ENCODE measurements at places on chromosomes 2 and 18.

DNA sequence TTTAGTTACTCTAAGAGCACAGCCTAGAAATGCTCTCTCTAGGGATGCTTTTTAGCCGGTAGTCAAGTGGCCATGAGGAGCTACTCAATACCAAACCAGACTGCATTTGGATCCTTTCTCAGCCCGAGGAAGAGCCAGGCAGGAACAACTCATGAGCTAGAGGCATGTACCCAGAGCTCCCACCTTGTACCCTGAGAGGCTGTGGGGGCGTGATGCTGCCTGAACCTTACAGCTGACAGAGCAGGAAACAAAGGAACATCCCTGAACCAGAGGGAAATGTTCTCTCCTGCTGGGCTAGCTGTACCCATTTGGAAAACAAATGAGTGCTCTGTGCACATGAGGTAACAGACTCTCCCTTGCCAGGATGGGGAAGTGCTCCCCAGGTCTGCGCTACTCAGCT is 131.6 kb downstream of the OSR1 start:
- DNase-seq, result no peak

- no peak for DNase-seq
Observed at GRCh38 chr2:101401906-101402305, 14.6 kb upstream of the CREG2 start.

DNA sequence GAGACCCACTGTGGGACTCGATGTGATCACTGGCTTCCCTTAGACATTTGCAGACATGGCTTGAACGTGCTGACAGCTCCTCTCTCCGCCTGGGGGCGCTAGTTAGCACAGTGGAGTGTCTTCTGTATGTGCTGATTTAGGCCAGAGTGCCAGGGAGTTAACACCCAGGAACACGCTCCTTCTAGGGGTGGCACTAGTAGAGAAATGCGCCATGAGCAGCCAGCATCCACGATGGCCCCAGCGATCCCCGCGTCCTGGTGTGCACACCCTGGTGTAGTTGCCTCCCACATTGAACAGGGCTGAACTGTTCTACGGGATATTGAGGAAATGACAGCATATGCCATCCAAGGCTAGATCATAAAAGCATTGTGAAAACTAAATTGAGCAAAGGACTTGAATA is 11.4 kb upstream of the NMUR1 start:
- no peak for DNase-seq

DNA sequence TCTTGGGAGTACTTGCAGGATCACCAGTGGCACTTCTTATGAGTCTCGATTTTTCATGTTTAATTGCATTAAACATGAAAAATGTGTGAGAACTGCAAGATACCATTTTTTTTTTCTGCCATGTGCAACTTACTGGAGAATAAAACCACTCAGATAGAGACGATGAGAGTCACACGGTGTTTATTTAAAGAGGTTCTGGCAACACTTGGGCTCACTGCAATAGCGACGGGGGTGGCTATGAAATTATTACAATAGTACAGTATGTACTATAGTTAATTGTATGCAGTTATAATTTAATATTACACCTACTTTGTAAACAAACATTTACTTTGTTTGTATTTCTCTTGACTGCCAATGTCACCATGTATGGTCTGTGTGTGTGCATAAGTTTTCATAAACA is 479.8 kb downstream of the NUP35 start:
- no peak for DNase-seq

DNA sequence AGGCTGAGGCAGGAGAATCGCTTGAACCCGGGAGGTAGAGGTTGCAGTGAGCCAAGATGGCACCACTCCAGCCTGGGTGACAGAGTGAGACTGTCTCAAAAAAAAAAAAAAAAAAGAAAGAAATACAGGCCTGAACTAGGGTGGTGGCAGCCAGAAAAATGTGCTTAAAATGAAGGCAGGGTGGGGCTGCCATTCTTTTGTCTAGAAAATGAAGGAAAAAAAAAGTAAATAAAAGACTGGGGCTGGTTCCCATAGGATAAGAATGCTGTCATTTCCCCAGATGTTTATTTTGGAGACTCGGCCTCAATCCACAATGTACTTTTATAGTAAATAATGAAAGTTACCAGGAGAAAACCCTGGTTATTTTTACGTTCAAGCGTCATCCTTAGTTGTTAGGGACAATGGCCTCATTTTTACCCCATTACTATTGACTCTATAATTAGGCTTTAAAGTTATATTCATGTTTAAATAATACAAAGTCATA is 58.9 kb downstream of the ATP8B1 start:
- DNase-seq, result no peak

DNA sequence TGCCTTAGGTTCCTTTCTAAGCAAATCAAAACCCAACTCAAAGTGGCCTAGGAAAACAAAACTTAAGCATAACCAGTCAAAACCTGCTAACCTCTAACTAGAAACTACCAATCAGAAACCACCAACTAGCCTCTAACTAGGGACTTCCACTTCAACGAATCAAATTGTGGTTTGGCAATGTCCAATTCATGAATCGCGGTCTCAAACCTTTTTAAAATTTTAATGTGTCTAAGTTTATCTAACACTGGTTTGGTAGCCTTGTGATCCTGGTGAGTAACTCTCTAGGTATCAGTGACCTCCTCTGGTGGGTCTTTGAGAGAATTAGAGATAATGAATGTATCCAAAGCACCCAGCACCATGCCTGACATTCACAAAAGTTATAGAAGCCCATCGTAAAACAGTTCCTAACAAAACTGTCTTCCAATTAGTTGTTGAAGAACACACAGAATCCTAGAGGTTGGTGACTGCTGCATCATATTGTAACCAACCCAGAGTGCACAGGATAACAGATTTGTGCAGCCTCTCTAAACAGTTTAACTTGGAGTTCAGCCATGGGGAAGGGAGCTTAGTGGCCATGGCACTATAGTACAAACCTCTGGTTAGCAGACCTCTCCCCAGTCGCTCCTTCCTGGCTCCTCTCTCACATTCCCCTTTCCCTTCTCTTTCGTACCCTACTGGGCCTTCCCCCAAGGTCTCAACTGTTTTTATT is 45.2 kb upstream of the B3GNT2 start:
- no peak for DNase-seq

GRCh38 chr2:74550231-74550630 is 3.5 kb downstream of the LOXL3 start:
- no peak for DNase-seq

- DNase-seq, result no peak
Observed at GRCh38 chr2:85531589-85531988, 7.4 kb upstream of the MAT2A start.

GRCh38 chr2:20544153-20544747 is 97.4 kb downstream of the RHOB start:
- DNase-seq, result no peak

- DNase-seq, result no peak
Observed at GRCh38 chr2:43269706-43270105, 43.3 kb upstream of the ZFP36L2 start.

- DNase-seq, result no peak
Observed at GRCh38 chr18:10421859-10422258, 32.6 kb upstream of the APCDD1 start.

GRCh38 chr2:207766697-207767460 is 2.8 kb downstream of the FZD5 start:
- DNase-seq, result no peak

DNA sequence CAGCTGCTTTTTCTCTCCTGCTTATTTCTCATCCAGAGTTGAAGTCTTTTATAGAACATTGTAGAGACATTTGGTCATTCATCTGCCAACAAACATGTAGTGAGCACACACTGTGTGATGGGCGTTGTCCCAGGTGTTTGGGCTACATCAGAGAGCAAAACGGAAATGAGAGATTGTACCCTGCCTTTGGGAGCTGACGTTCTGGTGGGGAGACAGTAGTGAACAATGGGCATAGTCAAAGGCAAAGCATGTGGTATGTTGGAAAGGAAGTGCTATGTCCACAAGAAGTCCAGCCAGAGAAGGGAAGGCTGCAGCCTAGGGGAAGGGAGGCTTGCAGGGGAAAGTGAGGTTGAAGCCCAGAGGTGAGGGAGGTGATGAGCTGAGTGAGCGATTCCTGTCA is 78.1 kb downstream of the PIEZO2 start:
- no peak for DNase-seq

DNA sequence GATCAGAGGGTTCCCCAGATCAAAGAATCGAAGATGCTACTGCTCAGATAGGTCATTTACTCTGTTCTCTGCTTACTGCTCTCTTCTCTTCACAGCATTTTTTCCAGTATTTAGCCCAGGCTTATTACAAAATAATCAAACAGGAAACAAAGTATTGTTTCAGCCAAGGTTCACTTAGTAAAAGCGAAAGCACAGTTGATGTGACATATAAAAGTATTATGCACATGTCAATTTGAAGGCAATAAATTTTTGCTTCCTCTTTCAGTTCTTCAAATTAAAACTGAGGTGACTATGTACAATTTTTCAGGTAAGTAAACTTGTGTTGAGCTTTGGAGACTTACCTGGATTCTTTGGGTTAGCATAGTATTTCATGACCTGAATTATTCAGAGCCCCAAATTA is 262.8 kb upstream of the CHST9 start:
- no peak for DNase-seq

GRCh38 chr18:35635170-35635569 is 53.6 kb downstream of the GALNT1 start:
- DNase-seq, result no peak

DNA sequence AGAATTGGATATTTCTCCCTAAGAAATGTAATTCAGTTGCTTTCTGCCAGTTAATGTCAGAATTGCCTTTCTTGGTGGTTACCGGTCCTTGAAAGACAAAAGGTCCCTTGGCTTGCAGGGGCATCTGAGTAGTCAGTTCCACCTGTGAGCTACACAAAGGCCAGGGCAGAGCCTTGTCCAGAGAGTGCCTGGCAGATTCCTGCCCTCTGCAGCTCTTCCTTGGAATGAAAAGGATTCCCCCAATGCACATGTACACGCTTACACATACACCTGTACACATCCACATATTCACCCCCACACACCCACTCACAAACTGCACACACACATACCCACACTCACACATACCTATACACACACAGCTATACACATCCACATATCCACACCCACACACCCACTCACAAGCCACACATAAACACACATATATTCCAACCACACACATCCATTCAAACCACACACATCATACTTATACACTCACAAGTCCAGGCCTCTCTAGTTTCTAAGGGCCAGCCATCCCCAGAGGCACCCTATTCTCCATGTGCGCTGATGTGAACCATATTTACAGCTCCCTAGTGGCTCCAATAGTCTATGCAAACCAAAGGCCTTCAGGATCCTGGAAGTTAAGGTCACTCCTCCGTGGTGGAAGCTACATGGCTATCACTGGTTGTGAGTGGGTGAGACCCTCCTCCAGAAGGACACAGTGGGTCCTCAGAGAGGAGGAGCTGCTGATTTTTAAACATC is 9.6 kb downstream of the CYRIA start:
- DNase-seq, result no peak

DNA sequence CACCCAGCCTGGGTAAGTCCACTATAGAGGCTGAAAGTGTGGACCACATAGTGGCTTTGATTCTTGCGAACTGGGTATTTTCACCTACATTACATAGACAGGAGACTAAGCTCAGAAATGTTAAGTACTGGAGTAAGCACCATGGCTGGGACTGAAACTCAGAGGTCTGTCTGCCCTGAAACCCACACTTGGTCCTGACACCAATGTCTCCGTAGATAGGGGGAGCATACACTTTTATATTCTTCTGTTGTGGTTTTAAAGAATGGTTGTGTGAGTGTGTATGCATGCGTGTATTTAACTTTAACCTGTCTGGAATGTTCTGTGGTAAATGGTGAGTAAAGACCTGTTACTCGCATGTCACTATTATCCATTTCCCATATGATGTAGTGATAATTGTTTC is 10.3 kb upstream of the NPPC start:
- DNase-seq, result peak; percentile 4

DNA sequence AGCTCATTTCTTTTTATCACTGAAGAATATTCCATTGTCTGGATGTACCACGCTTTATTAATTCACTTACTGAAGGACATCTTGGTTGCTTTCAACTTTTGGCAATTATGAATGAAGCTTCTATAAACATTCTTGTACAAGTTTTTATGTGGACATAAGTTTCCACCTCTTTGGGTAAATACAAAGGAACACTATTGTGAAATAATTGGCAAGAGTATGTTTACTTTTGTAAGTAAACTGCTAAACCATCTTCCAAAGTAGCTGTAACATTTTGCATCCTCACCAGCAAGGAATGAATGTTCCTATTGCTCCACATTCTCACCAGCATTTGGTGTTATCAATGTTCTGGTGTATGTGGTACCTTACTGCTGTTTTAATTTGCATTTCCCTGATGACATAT is 15.8 kb upstream of the VWC2L start:
- no peak for DNase-seq

DNA sequence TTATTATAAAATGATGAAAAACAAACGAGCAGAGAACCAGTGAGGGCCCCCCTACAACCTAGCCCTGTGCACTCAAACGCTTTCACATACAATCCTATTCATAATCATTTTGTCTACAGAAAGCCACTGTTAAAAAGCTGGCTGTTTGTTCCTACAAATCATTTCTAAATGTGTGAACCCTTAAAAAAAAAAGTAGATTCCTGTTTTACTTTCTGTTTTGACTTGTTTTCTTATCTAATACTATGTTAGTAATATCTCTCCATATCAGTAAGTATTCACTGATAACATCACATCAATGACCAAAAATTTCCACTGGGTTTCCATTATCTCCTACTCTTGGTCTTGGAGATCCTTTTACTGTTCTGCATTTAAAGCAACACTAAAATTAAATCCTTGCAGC is 128.8 kb upstream of the TTC39C start:
- no peak for DNase-seq

GRCh38 chr18:22827741-22828140 is 105.4 kb upstream of the RBBP8 start:
- DNase-seq, result no peak

DNA sequence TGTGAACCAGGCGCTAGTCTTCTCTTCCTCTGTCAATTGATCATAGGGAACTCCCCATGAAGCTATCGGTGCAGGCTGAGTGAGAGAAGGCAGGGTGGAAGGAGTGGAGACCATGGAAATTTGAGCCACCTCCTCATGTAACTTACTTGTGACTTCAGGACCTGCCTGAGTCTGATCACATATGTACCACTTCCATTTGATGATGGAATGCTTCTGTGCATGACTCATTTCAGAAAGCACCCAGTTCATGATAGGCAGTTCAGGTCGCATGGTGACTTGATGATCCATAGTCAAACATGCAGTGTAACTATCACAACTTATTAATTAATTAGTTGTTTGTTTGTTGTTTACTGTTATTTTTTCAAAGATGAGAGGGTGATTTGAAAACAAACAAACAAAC is 1296.7 kb downstream of the SUCLG1 start:
- DNase-seq, result no peak

- DNase-seq, result no peak
Observed at GRCh38 chr2:96848264-96848663, 4.4 kb upstream of the ANKRD23 start.

DNA sequence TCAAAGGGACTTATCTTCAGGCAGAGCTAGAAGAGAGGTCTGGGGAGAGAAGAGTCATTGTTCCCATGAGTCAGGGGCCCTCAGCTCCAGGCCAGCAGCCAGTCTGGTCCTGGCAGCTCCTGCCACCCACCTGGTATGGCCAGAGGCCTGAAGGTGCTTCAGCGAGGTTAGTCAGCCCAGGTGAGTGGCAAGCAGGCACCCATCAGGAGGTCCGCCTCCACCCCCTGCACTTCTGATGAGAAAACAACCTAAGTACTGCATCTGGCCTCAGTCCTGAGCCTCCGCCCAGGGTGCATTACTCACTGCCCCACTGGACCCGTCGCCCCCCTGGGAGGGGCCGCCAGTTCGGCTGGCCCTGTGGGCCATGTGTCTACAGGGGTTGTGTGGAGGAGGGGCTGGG is 130.2 kb downstream of the INHBB start:
- DNase-seq, result no peak
